Right forelimb (tissue), 1 donor: ENCODE measurements at places on chromosomes 1 and 21.

DNA sequence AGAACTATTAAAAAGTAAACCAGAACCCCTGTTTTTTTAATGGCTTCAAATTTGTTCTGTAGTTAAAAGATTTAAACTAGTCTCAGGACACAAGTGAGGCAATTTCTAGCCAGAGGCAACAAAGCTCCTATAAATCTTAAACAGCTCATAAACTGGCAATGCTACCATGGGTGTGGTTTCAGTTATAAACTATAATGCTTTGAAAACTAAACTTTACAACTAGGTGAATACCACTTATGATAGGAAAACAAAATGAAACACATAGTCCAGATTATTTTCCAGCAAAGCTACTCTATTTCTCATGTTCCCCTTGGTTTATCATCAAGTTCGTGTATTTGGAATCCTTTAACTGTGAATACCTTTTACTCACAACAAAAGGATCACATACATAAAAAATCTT, 282.5 kb downstream of the VAV3 start:
- no peak for DNase-seq

GRCh38 chr21:14850394-14850793, 214.4 kb downstream of the NRIP1 start:
- no peak for DNase-seq

- no peak for DNase-seq
These were observed 33.1 kb downstream of the ZMYND12 start for GRCh38 chr1:42422737-42423136.

GRCh38 chr1:26733982-26734381, 38.2 kb downstream of the ARID1A start:
- DNase-seq = no peak

DNA sequence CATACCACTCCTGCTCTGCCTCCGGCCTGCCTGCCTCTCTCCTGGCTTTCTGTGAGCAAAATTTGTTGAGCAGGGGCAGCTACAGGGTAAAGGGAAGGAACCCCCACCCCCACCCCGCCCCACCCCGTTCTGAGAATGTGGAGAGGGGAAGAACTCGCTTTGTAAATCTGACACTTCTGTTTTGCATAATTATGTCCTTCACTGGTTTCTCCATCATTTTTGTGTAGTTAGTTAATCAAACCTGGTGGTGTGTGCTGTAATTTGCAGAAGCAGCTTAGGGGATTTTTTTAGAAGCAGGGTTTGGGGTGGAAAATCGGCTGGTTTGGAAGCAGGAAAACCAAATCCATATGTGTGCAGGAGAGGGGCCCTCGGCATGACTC, 58.1 kb upstream of the TMEM51 start:
- DNase-seq = no peak

DNA sequence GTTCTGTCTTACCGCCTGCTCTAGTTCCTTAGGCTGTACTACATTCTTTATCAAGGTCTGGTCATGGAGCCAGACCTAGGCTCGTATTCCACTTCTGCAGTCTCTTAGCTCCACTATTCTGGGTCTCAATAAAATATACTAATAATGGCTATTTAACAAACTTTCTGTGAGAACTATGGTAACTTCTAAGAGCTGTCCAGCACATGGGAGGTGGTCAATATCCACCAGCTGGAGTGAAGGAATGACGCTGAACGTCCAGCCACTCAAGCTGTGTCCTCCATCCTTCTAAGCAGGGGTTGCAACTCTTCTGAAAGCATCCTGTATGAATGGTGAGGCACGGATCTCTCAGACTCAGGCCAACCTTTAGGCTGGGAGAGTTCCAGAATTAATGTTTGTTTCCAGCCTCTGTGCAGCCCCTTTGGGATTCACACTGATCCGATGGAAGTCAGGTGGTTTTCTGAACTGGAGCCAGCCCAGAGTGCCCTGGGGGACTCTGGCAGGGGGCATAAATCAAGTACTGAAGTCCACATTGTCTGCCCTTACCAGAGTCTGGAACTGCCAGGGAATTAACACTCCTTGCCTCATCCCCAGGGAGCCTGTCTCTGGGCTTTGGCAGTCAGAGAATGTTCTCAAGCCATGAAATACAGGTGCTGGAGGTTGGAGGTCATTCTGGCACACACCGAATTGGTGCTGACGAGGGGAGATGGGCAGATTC, 57.4 kb downstream of the BRINP2 start:
- no peak for DNase-seq

DNA sequence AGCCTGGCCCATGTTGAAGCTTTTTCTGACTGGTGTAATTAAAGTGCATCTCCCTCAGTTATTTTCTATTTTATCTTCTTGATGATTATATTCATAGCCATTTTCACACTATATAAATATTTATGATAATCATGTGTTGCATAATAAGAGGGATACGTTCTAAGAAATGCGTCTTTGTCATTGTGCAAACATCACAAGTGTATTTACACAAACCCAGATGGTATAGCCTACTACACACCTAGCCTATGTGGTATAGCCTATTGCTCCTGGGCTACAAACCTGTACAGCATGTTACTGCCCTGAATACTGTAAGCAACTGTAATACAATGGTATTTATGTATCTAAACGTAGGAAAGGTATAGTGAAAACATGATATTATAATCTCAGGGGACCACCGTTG, 88.1 kb downstream of the BACH1 start:
- DNase-seq = no peak

- DNase-seq = no peak
These were observed 75.4 kb downstream of the CACHD1 start for GRCh38 chr1:64545118-64545843.

DNA sequence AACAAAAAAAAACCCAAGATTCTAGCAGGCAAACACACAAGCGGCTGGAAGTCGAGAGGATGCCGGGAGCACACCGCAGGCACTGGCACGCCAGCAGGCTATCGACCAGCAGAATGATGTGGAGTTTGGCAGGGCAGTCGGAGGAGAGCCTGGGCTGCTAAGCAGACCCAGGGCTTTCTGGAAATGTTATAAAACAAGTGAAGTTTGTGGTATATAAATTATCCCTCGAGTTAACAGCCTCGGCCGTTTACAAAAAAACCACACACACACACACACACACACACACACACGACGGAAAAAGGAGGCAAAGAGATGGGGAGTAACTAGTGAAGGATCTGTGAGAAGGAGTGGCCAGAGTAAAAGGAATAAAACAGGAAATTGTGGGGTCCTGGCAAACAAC, 87.2 kb upstream of the IVNS1ABP start:
- peak; percentile 76 for DNase-seq

DNA sequence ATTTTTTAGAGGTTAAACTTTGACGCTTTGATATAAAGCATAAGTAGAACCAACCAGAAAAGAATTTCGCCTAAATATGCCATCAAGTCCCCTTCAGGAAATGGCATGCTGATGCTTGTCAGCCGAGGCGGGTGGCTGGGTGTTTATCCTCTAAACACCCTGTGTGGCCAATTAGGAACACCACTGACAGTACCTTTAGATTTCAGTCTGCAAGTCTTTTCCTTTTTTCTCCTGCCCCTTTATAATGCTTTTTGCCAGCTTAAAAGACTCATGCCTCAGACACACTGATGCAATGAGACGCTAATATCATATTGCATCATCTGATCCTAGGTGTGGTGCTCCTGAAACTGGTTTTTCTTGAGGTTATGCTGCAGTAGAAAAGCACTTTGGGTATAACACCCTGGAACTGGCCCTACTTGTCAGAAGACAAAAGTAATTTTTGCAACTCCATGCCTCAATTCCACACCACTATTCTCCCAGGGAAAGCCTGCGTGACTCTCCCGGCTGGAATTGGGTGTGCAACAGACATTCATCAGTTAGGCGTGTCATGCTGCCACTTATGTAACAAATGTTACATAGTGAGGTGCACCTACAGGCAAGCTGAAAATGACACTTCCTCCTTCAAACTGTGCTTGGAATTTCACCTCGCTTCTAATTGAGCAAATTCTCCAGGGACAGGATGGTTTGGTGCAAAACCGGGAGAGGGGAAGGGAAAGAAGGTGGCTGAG, 2.0 kb upstream of the RCC2 start:
- no peak for DNase-seq

DNA sequence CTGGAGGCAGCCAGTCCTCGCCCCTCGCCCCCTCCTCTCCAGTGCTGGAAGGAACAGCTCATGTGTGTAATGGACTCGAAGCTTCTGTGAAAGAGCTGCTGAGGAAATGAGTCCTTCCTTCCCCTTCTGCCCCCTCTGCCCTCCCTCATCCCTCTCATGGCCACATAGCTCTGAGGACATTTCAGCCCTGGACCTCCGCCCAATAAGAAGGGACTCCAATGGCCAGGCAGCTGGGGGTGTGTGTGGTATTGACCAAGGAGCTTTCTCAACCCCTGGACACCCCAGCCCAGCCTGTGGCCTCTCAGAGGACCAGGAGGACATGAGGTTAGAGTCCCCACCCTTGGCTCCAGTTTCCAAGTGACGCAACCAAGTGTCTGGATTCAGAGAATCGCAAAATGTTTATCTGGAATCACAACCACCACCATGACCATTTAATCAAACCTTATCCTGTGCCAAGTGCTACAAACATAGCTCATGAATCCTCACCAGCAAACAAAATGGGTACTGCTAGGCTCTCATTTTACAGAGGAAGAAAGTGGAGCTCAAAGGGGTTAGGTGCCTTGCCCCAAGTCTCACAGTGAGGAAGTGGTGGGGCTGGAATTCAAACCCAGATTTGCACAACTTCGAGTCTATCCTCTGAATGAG, 47.8 kb upstream of the ECE1 start:
- peak; percentile 74 for DNase-seq

DNA sequence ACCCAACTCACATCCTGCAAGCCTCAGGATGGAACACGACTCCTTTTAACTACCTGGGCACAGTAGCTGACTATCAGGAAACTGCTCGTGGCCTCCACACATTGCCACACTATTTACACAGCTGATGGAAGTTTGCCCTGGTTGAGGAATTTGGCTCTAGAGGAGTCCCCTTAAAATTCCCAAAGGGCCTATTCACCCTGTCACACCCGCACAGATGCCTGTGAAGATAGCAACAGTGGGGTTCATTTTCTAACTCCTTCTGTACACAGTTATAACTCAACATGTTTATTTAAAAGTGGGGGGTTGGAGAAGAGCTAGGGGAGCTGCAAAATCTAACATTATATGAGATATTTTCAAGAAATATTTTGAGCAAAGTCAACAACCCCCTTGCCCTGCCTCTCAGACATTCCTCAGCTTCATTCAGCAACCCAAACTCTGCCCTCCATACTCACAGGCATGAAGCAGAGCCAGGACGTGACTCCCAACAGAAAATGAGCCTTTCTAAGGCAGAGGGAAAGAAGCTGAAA, 35.8 kb upstream of the CCN1 start:
- DNase-seq = no peak

GRCh38 chr1:113761937-113762336, 2.7 kb upstream of the PHTF1 start:
- no peak for DNase-seq

DNA sequence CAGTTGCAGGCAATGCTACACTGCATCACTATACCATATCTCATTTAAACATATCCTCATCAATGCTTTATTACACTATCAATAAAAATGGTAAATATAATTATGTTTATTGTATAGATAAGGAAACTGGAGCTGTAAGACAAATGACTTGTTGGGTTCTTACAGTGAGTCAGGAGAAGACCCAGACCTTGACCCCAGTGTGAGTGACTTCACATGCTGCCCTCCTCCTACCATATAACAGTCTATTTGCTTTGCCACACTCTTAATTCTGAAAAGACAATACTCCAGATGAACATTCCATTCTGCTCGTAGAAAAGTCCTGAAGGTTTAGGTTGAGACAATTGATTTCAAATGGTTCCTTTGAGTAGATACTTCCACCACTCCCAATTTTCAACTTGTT, 550.5 kb downstream of the PLPP3 start:
- DNase-seq = no peak
